Mesenchymal stem cell (in vitro differentiated cells and primary cell): ENCODE measurements at places on chromosomes 1 and 21.

DNA sequence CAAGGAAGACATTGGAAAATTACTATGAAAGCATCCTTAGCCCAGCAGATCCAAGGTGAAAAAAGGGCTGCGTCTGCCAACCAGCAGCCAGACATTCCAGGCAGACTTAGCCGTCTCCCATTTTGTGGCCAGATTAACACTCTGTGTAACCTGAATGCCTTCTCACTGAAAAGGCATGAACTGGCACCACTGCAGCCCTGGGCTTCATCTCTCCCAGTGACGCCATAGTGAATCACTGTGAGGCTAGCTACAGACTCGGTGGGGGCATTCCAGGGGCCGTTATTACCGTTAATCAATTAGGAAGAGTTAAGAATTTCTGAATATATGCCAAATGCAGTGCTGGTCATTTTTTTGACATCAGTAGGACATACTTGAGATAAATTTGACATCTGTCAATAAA lies 627.4 kb downstream of the LMO4 start:
- DNase-seq: peak; percentile 60

DNA sequence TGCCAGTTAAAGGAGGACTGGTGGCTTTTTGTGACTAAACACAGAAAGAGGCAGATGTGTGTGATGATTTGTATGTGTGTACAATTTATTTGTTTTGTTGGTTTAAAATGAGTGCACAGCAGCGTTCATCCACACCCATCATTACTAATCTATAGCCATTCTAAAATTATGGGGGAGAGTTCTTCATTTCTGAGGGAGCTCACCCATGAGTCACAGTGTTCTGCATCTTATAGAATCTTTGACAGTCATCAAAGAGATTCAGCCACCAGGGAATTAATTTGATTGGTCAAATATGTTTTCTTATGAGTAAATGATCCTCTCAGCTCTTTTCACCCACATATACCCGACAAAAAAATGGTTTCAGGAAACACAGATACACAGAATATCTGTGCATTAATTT lies 147.9 kb downstream of the GREM2 start:
- DNase-seq: peak; percentile 16

DNA sequence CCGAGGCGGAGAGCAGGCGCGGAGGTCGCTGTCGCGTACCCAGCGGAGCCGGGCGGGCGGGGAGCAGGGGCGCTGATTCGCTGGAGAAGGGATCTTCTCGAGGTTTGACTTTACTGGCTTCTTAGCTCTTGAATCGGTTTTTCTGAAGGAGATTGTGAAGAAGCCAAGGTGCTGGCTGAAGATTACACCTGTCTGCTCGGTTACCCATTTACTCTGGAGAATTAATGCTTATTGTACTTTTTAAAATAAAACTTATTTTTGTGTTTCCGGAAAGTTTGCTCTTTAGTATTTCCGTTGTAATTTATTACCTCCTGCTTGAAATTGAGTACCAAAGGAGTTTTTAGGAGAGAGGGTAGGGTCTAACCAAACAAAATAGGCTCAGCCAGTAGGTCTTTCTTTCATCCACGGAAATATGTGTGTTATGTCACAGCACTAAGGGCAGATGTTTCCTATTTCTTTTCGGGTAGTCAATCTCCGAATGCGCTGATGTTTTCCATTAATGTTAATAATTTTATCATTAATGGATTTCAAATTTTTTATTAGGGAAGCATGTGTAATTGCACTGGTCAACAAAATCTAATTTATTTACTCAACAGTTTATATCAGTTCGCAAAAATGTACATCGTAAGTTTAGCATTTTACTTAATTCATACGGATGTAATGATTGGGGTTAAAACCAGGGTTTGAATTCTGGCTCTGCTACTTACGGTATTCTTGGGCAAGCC lies 510 bp upstream of the GNG5 start:
- DNase-seq: no peak

DNA sequence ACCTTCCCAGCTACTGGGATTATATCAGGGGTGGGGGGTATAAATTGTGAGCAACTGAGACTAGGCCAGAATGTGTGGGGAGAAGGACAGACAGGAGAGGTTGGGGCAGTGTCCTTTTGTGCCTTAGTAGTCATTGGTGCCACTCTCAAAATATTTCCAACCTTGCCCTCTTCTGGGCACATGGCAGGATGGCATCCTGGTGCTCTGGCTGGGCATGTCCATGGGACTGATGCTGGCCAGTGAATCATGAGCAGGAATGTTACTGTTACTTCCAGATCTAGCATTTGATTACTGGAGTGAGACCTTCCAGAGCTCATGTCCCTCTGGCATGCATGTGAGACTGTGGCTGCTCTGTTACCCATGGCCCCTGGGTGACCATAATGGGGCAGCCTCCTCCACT lies 151.2 kb downstream of the MATN1 start:
- no peak for DNase-seq

GRCh38 chr1:160819186-160819585 lies 23.2 kb downstream of the LY9 start:
- DNase-seq: no peak

DNA sequence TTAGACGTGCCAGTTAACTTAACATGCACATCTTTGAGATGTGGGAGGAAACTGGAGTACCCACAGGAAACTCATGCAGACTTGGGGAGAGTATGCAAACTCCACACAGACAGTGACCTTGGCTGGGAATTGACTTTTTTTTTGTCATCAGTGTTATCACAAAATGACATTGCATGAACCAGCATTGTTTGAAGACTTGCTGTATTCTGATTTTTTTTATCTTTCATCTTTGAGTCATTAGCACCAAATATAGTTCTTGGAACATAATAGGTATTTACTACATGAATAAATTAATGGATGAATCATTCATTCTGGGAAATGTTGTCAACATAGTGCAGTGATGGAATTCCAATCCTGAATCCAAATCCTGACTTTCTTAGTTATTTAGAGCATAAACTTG lies 77.0 kb downstream of the ATF6 start:
- DNase-seq: no peak

DNA sequence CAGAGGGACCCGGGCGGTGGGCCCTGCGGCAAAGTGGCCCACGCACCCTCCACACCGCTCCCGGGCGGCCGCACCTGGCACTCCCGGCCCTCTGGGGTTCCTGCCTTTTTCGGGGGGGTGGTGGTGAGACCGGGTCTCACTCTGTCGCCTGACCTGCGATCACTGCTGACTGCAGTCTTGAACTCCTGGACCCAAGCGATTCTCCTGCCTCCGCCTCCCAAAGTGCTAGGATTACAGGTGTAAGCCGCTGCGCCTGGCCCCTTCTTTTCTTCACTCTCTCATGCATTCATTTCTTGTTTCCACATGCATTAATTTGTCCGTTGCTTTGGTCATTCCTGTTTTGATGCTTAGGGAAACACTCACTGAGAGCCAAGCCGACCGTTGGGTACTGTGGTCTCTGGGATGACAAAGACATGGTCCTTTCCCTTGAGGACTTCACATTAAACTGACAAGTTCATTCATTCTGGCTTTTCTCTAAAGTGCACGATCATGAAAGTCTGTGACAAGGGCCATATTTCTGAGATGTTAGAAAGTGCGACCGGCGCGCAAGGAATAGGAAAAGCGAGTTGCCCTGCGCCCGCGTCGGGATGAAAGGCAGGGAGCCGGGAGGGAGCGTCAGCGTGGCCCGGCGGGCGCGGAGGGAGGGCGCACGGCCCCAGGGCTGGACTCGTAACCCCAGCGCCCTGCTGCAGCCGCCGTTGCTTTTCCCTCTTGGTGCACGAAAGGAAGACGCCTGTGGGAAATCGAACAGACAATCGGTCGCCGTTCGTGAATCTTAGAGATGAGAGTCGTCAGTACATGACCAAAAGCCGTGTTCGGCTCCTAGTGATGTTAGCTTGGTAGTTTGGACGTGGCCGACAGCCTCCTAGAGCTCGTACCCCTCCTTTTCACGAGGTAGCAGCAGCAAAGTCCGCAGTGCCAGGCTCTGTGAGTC lies 1.0 kb upstream of the MCOLN2 start:
- peak; percentile 35 for DNase-seq

GRCh38 chr1:159483501-159483900 lies 44.0 kb downstream of the OR10J1 start:
- no peak for DNase-seq

- peak; percentile 52 for DNase-seq
These were observed 43.8 kb downstream of the DDR2 start for GRCh38 chr1:162676087-162676486.

DNA sequence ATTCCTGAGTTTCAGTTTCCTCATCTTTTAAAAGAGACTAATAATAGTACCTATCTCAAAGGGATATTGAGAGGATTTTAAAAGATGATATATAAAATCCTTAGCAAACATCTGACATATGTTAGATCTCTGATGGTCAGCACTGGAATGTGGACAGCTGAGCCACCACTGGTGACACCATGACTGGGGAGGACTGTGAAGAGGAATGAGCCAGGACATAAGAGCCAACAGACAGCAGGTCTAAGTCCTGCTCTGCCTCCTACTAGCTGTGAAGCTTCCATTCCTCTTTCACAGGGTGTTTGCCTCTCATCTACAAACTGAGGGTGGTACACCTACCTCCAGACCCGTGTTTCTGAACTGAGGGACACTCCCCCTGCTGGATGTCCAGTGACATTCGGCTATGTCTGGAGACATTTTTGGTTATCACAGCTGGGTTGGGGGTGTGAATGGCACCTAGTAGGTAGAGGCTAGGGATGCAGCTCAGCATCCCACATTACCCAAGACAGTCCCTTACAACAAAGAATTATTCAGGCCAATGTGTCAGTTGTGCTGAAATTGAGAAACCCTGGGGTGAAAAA lies 109.1 kb upstream of the OLIG2 start:
- DNase-seq: no peak

DNA sequence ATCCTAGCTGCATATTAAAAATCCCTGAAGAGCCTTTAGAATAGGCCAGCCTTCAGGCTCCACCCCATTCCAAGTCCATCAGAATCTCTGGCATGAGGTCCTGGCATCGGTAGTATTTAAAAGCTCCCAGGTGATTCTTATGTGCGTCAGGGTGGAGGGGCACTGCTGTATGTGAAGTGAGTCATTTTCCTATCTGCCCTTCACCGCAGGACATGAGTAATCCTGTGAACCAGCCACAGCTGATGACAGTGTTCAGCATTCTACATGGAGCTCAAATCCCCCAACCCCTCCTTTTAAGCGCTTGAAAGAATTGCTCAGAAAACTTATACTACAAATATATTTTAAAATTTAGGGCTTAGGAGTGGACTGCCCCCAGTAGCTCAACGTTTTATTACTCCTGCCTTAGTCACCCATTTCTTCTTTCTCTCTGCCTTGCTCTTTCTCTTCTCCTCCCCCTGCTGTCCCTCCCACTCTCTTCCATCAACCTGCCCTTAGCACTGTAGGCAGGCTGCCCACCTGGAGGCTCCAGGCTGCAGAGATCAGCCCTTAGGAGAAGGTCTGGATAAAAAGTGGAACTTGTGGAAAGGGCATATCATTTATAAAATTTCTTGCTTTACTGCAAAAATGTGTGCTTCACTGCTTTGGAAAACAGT lies 73.8 kb upstream of the ZNF281 start:
- DNase-seq: peak; percentile 93

GRCh38 chr1:43481491-43481890 lies 27.8 kb upstream of the HYI start:
- DNase-seq: no peak

DNA sequence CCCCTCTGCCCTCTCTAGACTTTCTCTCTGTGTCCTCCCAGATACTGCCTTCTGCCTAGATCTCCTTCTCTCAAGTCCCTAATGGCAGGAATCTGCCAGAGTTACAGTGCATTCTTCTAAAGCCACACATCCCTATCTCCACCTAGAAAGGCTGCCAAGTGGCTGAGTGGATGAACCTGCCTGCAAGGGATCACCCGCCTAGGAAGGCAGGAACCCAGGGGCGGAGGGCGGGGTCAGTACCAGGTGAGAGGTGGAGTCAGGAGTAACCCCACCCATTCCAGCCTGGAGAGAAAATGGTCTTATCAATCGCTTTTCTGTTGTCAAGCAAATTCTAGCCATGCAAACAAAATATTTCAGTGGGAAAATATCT lies 60.8 kb downstream of the BCAR3 start:
- no peak for DNase-seq

DNA sequence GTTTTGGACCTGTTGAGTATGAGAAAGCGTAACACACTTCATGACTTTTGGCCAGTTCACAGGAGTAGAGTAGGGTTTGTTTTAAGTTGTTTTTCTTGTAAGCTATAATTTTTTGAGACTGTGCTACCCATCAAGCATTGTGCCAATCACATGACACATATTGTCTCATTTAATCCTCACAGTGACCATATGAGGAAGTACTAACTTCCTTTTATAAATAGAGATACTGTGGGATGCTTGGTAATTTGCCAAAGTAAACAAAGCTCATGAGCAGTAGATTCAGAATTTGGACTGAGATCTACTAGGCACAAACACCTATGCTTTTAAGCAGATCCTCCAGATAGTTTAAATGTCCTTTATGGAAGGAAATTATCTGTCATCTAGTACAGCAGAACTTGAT lies 178.3 kb downstream of the CACNA1E start:
- no peak for DNase-seq

GRCh38 chr1:162951553-162952315 lies 90.8 kb upstream of the CCDC190 start:
- peak; percentile 14 for DNase-seq

- no peak for DNase-seq
These were observed 15.9 kb upstream of the MUTYH start for GRCh38 chr1:45356186-45356585.

GRCh38 chr1:107526524-107527198 lies 385.8 kb downstream of the NTNG1 start:
- DNase-seq: no peak

- DNase-seq: no peak
These were observed 10.7 kb upstream of the NPHP4 start for GRCh38 chr1:6002714-6003501.

DNA sequence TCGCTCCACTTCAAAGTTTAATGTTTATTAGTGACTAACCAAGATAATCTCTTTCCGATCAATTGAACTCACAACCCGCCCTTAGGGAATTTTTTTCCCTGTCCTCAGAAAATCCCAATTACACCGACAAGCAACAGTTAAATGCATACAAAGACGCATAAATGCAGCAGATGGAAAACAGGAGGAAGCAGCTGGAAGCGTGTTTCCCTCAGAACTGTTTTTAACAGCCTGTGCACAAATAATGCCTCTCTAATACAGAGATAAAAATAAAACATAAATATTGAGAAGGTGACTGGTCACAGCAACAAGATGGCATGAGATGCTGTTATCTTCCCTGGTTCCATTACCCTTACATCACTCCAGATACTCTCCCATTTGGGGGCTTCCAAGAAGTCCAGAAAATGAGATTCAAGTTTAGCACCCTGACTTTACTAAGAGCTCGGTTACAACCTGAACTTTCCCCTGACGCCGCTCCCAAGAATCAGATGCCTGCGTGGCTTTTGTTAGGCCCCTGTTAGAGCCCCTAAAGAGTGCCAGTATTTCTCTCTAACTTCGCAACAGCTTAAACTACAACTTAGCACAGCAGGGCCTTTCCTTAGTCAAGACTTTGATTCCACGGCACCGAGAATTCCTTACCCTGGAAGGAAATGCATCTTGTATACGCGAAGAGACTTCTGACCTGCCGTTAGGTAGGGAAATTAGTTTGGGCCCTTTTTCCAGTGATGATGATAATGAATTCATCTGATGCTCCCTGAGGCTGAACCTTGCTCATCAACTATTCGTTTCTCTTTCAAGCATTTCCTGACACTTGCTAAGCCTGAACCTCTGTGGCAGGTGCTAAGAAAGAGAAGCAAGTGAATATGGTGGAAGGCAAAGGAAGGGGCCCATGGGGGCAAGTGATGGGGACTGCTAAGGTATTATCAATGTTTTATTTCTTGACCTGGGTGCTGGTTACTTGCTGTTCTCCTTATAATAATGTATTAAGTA lies 137.7 kb upstream of the SMYD2 start:
- no peak for DNase-seq
